ENCODE measurements at places on chromosomes 1 and 21. TPM values are rescaled to one million over a fixed set of nuclear protein-coding genes. Genes with fewer than 3 reads are reported as not detected.

Gene LCE1B
- polyA plus RNA-seq: not detected

Gene KRTAP12-2
- polyA plus RNA-seq: not detected

Gene MYOM3
- not detected for polyA plus RNA-seq

Gene DCST1
- not detected for polyA plus RNA-seq

Gene ZBTB21
- polyA plus RNA-seq: 13.4 TPM

GRCh38 chr21:32184065-32184464 is 94.8 kb downstream of the MIS18A start:
- DNase-seq: no peak

DNA sequence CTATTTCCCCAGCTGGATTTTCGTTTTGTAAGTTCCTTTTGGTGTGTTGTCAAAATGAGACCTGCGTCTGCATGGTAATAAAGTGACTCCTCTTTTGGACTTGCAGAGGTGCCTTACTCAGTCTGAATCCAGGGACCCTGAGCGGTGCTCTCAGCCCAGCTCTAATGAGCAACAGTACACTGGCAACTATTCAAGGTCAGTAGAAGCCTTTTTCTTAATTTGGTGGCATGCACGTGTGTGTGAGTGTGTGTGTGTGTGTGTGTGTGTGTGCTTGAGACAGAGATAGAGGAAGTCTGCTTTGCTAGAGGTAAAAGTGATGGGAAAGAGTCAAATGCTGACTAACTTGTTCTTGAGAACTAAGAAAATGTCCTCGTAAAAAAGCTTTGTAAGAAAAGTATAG is 105.4 kb downstream of the CD247 start:
- no peak for DNase-seq

- no peak for DNase-seq
Measured at GRCh38 chr1:99553301-99553700, 92.6 kb upstream of the PALMD start.

DNA sequence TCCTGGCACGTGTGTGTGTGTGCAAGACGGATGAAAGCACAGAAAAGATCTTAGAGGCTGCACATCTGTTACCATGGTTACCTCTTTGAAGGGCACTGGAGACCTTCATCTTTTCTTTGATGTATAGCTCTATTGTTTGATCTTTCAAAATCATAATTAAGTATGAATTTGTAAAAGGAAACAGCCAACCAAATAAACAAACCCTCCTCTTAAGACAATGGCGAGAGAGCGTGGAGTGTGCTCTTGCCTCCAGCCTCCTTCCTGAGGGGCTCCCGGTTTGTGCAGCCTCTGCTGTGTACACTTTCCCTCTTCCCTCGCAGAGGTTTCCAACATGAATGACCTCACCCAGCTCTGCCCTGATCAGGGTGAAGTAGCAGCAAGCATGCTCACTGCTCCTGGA is 27.9 kb downstream of the CACNA1S start:
- no peak for DNase-seq

GRCh38 chr1:89641781-89642180 is 8.9 kb downstream of the LRRC8C start:
- DNase-seq: no peak

DNA sequence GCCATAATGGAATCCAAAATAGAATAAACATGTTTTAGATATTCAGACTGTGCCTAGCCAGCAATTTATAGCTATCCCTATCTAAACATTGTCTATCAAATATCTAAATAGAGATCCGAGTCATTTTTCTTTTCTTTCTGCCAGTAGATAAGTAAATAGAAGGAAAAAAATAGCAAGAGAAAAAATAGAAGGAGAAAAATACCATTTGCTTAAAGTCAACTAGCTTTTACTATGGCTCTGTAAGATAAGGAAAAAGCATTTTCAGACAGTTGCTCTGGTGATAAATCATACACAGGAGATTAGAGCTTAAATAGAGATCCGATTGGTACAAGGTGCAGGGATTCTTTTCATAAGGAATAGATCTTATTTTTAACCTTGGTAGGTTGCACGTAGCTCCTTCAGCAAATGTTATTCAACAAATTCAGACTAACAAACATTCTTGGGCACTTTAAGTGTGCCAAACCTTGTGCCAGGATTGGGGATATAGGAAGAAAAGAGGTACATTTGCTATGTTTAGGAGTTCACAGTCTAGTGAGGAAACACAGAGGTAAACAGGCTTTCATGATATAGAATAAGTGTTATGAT is 70.1 kb upstream of the CCDC190 start:
- no peak for DNase-seq

DNA sequence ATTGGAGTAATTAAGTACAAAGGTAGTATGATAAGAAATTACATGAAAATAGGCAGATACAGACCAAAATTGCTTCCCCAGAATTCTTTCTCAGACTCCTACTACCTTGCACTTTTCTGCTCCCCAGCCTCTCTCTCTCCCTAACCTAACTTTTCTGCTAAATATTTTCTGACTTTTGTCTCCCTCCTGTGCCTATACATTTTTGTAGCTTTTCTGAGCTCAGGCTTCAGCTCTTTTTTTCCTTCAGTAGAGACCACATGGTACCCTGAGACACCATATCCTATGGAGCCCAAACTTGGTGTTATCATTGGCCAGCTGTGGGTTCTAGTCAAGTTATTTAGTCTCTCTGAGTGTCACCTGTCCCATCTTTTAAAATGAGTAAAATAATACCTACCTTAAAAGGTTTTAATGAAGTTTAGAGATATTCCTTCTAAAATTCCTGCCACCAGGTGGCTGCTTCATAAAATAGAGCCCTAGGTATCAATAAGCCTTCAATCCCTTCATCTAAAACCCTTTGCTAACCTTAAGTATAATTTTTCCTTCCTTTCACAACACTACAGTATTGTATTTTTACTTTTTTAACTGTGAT is 237.6 kb upstream of the DUSP10 start:
- DNase-seq: no peak

GRCh38 chr1:193058529-193059281 is 455 bp downstream of the UCHL5 start:
- DNase-seq: no peak

GRCh38 chr1:155277902-155278688 is 832 bp downstream of the HCN3 start:
- no peak for DNase-seq

DNA sequence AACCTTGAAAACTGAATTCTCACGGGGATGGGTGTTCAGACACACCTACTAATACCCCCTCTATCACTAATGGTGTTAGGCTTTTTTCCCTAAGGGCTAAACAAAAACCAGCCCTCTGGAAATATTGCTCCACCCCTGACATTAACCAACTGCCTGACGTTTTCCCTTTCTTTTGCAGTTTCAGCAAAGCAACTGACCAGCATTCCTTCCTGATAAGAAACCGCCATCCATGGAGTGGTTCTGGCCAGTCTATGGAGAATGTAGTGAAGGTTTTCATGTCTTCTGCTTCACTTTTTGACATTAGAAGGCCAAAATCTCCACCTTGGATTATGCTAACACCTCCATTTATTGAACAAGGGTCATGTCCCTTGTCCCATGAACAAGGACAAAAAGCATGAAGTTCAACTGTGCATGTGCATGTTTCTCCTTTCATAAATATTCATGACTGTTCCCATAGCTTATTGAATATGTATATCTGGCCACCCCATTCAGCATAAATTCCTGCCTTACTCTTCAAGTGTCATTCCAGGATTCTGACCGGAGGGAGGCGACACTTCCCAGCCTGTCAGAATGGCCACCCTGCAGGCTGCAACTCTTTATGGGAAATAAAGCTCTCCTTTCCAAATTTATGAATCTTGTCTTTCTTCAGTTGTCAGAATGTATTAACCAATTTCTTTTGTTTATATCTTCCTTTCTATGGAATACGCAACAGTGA is 314.3 kb downstream of the HHIPL2 start:
- DNase-seq: no peak

- no peak for DNase-seq
Measured at GRCh38 chr1:47622776-47623556, 185.1 kb downstream of the FOXD2 start.

- no peak for DNase-seq
Measured at GRCh38 chr1:98797506-98797905, 136.0 kb downstream of the SNX7 start.

GRCh38 chr1:27403065-27403726 is 10.8 kb downstream of the GPR3 start:
- no peak for DNase-seq
